T-helper 22 cell (primary cell): ENCODE measurements at places on chromosomes 16 and 17.

DNA sequence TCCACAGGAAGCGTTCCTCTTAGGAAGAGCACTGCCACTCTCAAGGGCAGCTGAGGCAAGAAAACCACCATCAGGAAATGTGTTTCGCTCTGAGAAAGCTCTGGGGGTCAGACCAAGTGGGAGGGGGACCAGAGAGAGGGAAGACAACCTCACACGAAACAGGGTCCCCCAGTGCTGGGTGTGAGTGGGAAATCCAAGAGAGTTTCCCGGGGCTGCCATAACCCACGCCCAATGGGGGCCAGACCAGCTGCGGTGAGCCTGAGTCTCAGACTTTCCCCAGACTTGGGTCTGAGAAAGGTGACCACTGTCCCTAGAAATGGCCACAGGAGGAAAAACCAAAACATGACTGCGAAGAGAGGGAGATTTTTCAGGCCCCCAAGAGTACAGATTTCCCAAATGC is 14.5 kb downstream of the DNAH17 start:
- no peak for DNase-seq

DNA sequence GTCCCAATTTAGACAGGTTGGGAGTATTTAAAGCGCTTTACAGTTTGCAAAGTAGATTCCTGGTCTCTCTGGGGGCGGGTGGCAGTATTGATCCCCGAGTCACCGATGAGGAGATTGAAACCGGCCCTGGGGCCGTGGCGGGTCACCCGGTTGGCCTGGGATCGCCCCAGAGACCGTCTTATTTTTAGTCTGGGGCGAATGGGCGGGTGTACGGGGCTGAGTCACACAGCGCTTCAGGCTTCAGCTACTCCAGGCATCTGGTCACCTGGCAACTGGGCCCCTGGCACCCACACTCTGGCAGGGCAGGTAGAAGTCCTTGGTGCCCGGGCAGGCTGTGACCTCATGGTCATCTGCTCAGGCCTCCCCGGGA is 669 bp downstream of the MIEF2 start:
- DNase-seq, result no peak

DNA sequence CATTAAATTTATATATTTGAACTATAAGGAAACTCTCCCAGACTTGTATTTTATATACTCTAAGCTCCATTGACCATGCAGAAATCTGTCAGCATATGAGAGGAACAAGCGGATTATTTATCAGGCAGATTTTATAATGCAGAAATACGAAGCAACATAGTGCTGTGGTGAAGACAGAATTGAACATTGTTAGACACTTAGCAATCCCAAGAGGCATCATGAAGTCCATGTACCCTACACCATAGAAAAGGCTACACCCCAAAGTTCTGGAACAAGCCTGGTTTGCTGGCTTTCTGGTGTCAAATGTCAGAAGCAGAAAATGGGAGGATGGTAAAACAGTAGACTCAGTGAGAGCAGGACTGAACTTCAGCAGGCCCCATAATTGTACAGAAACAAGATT is 241.1 kb downstream of the PRKCA start:
- no peak for DNase-seq

- DNase-seq, result no peak
These were observed at the start of gene TMED6 for GRCh38 chr16:69351309-69352027. TMED6 (minus strand) TSS chr16:69351786; CDS start chr16:69351753, 33 bp downstream.

DNA sequence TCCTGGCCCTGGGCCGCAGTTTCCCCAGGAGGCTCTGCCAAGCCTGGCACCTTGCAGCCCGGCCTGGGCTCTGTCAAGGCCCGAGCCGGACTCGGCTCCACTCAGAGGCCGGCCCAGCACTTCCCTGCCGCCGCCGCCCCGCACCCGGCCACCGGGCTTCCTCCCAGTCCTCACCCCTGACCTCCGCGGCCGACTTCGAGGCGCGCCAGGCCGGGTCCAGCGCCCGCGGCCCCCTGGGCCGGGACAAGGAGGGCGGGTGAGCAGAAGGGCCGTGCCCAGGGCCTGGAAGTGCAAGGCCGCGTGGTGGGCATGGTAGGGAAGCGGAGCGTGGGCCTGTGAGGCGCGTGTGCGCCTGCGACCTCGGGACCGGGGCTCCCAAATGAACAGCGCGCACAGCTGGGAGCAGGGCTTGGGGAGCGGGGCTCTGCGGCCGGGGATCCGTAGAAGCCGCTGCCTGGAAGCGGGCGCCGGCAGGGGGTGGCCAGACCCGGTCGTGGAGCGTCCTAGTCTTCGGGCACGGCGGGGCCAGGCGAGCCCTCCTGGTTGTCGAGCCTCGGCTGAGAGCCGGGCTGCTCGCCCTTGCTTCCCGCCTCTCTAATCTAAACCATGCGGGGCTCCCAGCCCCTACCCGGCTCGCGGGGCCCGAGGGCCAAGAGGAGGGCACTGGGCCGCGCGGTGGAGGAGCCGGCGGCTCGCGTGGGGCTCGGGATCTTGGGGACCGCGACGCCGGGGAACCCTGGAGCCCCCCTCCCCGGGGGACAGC is 503 bp upstream of the TBX4 start:
- DNase-seq, result no peak

DNA sequence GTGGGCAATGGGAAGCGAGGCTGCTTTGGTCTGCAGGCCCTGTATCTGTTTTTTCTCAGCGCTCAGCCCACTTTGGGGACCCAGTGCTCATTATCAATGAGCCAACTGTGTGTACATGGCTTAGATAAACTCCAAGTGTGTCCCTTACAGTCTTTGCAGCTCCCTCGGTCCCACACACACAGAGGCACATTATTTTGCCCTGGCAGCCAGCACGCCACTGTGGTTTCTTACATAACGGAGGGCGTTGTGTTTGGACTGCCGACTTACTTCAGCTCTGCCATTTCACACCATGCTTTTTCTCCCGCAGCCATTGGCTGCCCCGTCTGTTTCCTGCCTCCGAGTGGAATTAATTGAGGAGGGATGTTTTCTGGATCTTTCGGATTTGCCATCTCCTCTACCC is 56.5 kb upstream of the CLEC18A start:
- no peak for DNase-seq

- DNase-seq, result no peak
These were observed 12.9 kb downstream of the CMIP start for GRCh38 chr16:81457326-81458133.

- no peak for DNase-seq
These were observed 134.2 kb downstream of the AATF start for GRCh38 chr17:37082985-37083384.

DNA sequence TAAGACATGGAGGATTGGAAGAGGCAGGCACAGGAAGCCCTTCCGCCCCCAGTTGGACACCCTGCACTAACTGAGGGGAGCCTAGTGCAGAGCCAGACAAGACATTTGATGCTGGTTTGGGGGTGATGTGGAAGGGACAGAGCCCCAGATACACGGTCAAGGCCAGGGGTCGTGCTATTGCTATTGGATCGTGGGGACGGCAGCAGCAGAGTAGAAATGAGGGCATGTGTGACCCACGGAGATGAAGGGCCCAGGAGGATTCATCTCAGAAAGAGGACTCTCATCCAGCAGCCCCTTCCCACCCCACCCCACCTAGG is 2.0 kb upstream of the VAMP2 start:
- DNase-seq, result no peak

GRCh38 chr17:18356624-18357023 is 6.7 kb downstream of the SHMT1 start:
- DNase-seq, result no peak

- no peak for DNase-seq
These were observed 2.3 kb upstream of the PHF12 start for GRCh38 chr17:28953444-28954118.

GRCh38 chr17:40577611-40578065 is 12.4 kb upstream of the CCR7 start:
- DNase-seq, result no peak

GRCh38 chr17:80963812-80964543 is 27.7 kb upstream of the CHMP6 start:
- DNase-seq, result no peak

DNA sequence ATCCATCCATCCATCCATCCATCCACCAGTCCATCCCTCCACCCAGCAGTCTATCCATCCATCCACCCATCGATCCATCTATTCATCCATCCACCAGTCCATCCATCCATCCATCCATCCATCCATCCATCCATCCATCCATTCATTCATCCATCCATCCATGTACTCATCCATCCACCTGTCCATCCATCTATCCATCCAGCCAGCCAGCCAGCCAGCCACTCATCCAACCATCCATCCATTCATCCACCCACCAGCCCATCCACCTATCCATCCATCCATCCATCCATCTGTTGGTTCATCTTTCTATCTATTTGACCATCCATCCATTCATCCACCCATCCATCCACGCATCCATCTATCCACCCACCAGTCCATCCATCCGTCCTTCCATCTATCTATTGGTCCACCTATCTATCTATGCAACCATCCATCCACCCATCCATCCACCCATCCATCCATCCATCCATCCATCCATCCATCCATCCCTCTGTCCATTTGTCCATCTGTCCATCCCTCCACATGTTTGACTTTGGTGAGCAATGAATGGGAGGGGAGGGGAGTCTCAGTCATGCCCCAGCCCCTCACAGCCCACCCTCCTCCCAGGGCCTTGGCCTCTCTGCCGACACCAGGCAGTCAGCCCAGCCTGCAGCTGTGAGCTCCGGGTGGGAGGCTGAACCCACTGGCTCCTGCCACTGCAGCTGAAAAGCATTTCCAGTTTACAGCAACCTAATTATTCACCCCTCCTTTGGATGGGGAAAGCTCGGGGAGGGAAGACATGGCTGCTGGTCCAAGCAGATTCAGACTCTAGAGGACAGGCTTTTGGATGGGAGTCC is 38.1 kb upstream of the SSTR5 start:
- no peak for DNase-seq

GRCh38 chr17:79361221-79361734 is 249.6 kb downstream of the RBFOX3 start:
- no peak for DNase-seq

- peak; percentile 82 for DNase-seq
These were observed at the start of gene TP53 for GRCh38 chr17:7687072-7687907. TP53 (minus strand) TSS chr17:7687490; CDS start chr17:7676594, 10,896 bp downstream.

- no peak for DNase-seq
These were observed 66.1 kb upstream of the SREBF1 start for GRCh38 chr17:17902877-17903276.

DNA sequence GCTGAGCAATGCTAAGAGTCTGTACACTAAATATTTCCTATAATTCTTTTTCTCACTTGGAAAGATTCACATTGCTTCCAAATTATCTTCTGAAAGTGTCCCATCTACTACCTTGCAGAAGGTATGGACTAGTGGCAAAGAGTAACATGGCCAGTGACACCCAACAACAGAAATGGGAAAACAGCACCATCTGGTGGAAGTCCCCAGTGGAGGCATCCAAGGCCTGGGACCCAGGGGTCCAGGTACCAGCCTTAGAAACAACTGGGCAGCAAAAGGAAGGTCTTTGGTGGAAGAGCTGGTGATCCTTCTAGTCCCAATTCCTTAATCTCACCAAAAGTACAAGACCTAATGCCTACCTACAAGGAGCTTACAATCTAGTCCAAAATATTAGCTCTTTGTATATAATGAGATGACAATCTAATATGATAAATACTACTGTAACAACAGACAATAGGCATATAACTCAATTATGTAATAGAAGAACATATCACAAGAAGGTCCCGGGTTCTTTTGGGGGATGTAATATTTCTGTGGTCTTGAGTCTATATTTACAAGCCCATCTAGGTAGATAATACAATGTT is 55.3 kb downstream of the SKAP1 start:
- DNase-seq, result no peak

GRCh38 chr17:45747911-45748310 is 36.2 kb upstream of the CRHR1 start:
- no peak for DNase-seq

- DNase-seq, result no peak
These were observed 18.3 kb upstream of the CCL5 start for GRCh38 chr17:35898283-35899070.

DNA sequence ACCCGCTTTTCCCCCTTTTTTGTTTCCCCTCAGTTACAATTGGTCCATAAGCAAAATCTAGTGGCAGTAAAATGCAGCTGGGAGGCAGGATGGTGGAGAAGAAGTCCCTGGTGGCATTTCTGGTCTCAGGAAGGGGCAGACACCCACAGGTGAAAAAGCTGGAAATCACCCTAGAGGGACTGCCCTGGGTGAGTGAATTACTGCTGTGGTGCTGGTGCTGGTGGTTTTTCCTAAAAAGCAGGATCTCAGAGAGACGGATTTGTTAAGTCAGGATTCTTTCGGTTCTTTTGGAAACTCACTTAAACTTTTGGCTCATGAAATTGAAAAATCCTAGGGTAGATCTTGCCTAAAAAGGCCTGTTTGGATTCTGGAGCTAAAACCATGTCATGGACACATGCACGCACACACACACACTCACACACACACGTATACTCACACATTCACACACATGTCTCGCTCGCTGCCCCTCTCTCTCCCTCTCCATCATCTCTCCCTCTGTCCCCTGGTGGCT is 65.8 kb downstream of the NKD1 start:
- DNase-seq, result no peak

- DNase-seq, result no peak
These were observed at the start of gene DPEP2NB for GRCh38 chr16:68015681-68016080. DPEP2NB (minus strand) TSS chr16:68015911; CDS start chr16:68015770, 141 bp downstream.

- no peak for DNase-seq
These were observed 13.7 kb downstream of the RNF213 start for GRCh38 chr17:80274331-80274730.

DNA sequence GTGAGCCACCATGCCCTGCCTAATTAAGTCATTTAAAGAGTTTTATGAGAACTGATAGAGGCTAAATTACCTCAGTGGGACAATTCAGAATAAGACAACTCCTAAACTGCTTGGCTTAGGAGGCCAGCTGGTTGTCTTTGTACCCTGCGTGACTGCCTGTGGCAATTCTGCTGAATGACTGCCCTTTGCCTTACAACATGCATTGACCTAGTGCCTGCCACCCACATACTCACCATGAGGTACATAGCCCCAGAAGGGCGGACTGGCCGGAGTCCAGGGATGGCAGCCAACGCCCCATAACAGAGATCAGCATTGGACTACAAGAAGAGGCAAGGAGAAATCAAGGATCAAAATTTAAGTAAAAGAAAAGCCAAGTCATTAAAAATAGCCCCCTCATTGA is 7.3 kb downstream of the TAT start:
- DNase-seq, result no peak

- no peak for DNase-seq
These were observed 1.6 kb upstream of the CDH16 start for GRCh38 chr16:66920299-66920590.

DNA sequence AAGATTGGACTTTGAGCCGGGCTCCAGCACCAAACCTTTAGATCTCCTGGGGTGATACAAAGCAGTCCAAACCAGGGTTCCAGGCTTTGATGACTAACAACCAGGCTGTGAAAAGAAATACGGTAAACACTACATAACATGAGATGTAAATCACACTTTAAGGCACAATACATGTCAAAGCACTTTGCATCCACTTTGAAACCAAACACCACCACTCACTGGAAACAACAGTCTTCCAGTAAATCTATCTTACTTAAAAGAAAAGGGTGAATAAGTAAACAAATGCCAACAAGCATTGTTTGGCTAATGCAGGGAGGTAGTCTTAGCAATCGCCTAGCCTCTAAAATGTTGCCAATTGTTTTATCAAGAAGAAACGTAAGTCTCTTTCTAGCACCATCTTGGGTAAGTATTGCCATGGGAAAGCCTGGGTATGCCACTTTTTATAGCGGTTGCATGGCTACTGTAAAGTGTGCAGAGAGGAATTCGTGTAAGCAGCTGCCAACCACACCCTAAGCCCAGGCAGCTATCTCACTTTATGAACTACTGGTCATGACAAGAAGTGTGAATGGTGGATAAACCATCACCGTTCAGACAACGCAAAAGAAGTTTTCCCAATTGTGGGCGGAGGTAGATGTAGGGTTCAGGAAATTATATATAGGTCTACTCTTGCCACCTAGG is 267.4 kb upstream of the PSMD7 start:
- DNase-seq, result no peak
